D721Med (cell line): ENCODE measurements at places on chromosomes 12 and 14.

DNA sequence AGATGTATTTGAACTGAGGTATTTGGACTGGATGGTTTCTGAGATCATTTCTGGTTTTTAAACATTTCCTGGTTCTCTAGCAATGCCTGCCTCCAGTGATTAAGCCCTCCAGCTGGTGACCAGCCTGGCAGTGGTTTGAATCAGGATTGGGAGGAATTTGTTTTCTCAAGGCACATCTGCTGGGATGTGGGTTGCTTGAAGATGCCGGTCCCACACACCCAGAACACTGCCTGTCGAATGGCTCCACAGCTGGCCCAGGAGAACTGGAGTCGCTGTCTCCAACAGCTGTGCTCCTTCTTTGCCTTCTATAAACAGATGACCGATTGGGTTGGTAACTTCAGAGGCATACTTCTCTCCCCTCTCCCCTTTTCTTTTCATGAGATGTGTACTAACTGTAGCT is 258.0 kb upstream of the DDHD1 start:
- no peak for DNase-seq

DNA sequence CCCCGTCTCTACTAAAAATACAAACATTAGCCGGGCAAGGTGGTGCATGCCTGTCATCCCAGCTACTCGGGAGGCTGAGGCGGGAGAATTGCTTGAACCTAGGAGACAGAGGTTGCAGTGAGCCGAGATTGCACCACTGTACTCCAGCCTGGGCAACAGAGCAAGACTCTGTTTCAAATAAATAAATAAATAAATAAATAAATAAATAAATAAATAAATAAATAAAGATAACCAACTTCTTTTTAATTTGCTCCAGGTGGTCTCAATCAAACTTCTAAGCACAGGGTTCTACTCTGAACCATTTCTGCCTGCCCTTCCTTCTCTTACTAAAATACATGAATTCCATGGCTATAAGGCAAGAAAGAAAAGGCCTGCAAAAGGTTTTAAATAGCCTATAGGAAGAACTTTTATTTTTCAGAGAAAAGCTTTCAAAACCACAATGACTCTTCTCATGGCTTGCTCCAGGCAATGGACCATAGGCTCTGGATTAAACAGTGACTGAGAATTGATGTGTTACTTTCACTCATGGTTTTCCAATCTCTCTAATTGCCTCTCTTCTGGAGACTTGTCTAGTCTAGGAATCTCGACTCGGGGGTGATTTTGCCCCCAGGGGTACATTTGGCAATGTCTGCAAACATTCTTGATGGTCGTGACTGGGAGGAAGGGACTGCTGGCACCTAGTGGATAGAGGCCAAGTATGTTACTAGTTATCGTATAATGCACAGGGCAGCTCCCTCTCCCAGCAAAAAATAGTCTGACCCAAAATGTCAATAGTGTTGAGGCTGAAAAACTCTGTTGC is 14.4 kb downstream of the IGF1 start:
- DNase-seq: no peak

GRCh38 chr12:56632701-56633467 is 2.8 kb upstream of the BAZ2A start:
- DNase-seq: no peak

GRCh38 chr12:1581973-1582708 is 12.2 kb downstream of the FBXL14 start:
- DNase-seq: no peak

GRCh38 chr12:50220363-50220995 is 53.3 kb upstream of the CERS5 start:
- no peak for DNase-seq

DNA sequence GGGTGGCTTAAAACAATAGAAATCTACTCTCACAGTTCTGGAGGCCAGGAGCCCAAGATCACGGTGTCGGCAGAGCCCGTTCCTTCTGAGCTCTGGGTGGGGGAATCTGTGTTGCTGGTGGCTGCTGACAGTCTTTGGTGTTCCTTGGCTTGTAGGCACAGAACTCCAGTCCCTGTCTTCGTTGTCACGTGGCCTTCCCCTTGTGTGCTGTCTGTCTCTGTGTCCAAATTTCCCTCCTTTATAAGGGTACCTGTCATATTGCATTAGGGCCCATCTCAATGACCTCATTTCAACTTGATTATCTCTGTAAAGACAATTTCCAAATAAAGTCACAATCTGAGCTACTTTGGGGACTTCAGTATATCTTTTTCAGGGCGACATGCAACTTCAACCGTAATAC is 81.6 kb downstream of the CCDC92 start:
- no peak for DNase-seq

DNA sequence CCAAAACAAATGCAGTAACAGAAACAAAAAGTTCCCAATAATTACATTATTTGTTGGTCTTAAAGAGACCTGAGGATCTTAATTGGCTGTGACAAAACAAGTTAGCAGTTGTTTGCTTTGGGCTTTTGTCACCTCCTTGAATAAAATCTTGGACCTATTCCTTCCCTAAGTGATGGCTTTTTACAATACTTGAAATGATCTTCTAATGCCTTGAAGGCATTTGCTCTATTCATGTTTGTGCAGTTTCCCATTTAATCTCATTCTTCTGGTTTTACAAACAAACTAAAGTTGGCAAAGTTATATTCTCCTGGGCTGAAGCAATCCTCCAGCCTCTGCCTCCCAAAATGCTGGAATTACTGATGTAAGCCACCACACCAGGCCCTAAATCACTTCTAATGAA is 98.8 kb downstream of the OSBPL8 start:
- DNase-seq: no peak

GRCh38 chr12:39103552-39104165 is 198.3 kb upstream of the CPNE8 start:
- peak; percentile 27 for DNase-seq

DNA sequence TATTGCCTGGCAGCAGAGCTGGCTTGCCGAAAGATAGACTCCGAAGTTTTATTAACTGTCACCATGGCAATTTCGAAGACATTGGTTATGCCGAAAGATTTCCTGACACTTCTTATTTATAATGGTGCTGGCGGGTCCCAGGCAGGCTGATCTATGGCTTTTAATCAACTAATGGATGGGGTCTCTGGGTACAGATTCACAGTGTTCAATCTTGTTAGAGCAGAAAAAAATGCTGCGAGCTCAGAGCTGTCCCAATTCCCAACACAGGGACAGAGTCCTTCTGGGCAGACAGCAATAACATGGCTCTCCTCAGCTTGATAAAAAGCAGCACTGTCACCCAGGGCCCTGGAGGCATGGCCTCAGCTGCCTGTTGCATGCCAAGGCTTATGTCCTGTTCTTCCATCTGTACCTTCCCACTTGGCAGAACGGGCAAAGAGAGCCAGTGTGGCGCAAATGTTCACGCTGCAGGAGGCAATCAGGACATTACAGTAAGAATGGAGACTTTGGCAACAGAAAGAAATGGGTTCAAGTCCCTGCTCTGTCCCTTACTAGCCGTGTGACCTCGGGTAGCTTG is 228.2 kb upstream of the PWP1 start:
- no peak for DNase-seq

DNA sequence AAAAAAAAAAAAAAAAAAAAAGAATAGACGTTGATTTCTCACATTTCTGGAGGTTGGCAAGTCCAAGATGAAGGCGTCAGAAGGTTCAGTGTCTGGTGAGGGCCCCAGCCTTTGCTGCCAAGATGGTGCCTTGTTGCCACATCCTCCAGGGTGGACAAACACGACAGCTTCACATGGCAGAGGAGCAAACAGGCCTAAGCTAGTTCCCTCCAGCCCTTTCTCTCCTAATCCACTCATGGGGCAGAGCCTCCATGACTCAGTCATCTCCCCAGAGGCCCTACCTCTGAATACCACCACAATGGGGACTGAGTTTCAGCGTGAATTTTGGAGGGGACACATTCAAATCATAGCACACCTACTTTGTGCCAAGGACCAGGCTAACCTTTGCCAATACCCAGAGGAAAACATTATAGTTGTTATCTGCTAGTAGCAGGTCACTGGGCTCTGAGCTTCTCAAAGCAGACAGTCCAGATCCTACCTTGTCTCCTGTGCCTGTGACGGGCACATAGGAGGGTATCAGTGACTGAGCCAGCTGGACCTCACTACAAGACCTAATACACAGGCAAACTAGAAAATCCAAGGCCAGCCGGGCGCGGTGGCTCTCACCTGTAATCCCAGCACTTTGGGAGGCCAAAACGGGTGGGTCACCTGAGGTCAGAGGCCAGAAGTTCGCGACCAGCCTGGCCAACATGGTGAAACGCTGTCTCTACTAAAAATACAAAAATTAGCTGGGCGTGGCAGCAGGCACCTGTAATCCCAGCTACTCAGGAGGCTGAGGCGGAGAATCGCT is 10.5 kb upstream of the BCL11B start:
- DNase-seq: no peak

DNA sequence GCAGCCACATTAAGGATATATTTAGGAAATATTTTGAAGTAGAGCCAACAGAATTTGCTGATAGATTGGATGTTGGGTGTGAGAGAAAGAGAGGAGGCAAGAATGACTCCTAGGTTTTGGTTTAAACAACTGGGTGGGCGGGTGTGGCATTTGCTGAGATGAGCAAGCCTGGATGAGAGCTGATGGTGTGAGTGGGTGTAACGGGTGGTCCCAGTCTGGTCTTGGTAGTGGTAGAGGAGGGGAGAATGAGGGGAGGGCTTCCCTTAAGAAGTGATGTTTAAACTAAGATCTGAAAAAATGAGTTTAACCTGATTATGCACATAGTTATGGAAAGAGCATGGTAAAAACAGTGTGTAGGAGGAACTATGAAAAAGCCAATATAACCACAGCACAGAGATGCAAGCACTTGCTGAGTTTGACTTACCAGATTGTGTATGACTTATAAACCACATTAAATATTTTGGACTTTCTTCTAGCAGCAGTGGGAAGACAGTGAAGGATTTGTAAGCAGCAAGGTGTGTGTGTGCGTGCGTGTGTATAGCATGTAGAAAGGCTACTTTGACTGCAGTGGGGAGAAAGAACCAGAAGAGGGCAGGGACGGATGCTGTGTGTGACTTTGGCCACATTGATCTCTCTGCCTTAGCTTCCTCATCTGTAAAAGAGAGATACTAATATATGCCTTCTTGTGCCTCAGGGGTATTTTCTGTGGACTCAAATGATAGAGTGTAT is 139.7 kb downstream of the PRIMA1 start:
- DNase-seq: no peak

DNA sequence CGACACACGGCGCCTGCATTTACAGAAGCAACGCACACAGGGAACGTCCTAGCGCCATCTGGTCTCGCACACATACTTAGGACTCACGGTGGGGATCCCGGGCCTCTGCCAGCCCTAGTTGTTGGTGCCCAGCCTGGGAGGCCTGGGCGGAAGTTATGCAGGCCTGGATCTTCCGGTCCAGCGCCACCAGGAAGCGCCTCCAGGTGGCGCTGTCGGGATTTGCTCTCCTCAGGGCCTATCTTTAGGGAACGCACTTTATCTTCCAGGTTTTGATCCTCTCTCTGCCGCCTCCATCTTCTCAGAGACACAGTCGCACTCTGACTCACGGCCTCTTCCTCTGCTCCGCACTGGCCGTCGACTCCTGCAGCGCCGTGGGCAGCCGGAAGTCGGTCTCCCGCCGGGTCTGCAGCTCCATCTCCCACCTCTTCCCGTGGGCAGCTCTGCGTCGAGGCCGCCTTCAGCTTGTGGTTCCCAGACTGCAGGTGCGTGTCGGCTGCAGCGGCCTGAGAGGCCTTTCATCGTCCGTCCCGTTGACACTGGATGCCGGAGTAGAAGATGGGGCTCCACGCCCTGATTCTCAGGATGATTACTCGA is 760.4 kb downstream of the TMEM121 start:
- no peak for DNase-seq

DNA sequence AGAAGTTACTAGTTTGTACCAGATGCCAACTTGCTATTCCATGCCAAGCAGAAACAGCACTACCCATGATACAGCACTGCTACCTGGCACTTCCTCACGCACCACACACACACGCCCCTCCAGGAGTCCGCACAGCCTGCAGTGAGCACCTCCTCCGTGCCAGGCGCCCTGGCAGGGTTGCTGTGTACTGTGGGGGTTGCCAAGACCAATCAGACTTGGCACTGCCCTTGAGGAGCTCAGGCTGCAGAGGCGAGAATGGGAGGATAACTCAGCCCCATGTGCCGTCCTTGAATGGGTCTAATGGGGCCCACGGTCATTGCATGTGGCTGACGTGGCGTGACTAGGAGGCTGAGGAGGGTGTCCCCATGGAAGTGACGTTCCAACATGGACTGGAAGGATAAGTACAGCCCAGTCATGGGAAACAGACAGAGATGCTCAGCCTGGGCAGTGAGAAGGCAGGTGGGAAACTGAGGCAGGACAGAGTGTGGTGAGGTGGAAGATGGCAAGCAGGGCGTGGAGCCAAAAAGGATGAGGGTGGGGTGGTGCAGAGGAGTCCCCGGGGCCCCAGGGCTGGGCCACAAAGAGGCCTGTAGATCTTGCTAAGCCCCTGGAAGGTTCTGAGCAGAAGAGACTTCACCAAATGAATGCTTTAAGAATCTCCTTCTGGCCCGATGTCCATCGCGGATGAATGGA is 65.3 kb upstream of the C14orf180 start:
- DNase-seq: no peak

- DNase-seq: no peak
Measured at GRCh38 chr12:129873111-129873832, 30.6 kb downstream of the TMEM132D start.

GRCh38 chr12:5689773-5690172 is 255.3 kb downstream of the ANO2 start:
- DNase-seq: no peak

DNA sequence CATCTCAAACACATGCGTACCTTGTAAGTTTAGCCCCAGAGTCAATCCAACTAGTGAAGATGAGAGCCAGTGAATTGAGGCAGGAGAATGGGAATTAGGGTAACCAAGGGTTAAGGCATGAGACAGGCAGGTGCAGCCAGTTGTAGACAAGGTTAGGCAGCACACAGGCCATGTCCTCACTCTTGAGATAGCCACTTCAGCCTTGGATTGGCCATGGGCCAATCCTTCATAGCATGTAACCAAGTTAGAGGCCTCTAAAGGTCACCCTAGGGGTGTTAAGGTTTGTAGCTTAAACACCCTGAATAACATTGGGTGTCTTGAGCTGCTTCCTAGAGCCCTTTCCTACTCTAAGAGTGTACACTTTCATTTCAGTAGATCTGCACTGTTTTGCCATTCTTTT is 208.2 kb upstream of the RBM19 start:
- no peak for DNase-seq

- no peak for DNase-seq
Measured at GRCh38 chr14:24875203-24875838, 174.6 kb downstream of the STXBP6 start.

- DNase-seq: no peak
Measured at GRCh38 chr12:77728018-77728417, 102.7 kb upstream of the NAV3 start.

GRCh38 chr12:132389526-132390286 is 60.3 kb upstream of the GALNT9 start:
- DNase-seq: no peak

DNA sequence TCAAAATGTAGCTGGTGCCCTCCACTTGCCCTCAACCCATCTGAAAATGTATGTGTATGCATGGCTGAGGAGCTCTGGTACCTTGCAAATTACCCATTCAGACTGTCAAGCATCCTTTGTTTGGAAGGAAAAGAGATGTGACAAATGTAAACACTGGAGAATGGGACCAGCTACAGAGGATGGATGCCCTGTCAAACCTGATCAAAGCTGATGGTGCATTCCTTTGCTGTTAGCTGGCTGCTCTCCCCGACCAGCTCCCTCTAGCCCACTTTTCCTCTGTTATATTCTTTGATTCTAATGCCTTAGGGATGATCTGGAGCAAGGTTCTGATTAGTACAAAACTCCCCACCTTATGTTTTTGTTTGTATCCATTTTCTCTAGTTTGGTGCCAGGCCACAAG is 310.3 kb downstream of the C12orf75 start:
- DNase-seq: no peak
